Stimulated activated CD8-positive, alpha-beta memory T cell treated with anti-CD3 and anti-CD28 coated beads, Interleukin-4, amount 100 ng/mL, for 48 hours (primary cell): ENCODE measurements at places on chromosomes 11 and 22.

DNA sequence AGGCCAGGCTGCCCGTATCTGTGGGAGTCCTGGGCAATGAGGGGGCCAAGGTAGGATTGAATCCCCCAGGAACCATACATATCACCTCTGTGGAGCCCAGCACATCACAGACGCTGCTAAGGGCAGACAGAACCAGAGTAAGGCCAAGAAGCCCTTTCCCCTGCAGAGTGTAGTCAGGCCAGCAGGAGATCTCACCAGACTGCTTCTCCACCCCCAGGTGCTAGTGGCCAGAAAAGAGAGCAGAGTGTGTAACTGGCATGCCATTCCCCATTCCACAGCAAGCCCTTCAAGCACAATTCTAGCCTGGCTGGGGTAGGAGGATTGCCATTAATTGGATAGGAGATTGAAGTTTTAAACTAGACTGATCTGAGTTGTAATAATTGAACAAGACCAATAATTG is 28.0 kb upstream of the FCHSD2 start:
- DNase-seq: no peak

DNA sequence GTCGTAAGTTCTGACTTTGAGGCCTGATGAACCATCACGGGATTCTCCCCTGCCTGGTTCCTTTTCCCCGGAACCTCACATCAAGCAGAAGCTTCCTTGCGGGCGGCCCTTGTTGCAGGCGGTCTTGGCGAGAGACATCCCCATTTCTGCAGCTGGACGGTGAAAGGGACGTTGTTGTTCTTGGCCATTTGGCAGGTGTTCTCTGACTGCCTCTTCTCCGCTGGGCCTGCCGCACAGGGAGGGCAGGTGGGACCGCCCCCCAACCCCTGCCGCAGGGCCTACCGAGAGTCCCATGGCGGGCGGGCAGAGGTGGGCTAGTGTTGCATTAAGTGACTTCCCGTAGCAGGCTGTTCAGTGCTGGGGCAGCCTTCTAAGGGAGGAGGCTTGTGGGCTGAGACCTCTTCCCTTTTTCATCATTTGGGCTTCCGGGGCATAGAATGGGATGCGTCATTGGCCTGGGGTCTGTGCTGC is 26.9 kb upstream of the GRAMD4 start:
- DNase-seq: no peak

- DNase-seq: no peak
Observed at GRCh38 chr22:41951898-41952474, at the start of gene SMIM45. TSS of gene SMIM45 (plus strand) at chr22:41952150.

- peak; percentile 59 for DNase-seq
Observed at GRCh38 chr22:24994070-24994763, 41.7 kb downstream of the KIAA1671 start.

DNA sequence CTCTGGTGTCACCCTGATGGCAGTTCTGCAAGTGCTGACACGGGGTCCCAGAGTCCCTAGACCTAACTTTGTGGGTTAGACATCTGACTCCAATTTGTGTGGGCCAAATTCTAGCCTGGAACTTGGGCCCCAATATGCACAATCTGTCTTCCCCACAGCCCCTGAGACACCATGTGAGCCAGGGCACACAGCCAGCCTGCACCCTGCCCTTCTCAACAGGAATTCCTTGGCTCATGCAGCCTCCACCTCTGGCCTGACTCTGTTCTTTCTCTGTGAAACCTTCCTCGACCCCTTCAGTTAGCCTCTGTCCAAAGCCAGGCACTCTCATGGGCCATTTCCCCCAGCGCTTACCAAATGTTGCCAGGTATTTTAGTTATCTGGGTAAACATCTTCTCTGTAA is 59.1 kb upstream of the POU2AF1 start:
- DNase-seq: no peak
